Uterus (tissue), 4 donors: ENCODE measurements at places on chromosomes 7 and 10.

GRCh38 chr7:127322832-127323493 is 69.5 kb downstream of the ZNF800 start:
- no peak for DNase-seq

DNA sequence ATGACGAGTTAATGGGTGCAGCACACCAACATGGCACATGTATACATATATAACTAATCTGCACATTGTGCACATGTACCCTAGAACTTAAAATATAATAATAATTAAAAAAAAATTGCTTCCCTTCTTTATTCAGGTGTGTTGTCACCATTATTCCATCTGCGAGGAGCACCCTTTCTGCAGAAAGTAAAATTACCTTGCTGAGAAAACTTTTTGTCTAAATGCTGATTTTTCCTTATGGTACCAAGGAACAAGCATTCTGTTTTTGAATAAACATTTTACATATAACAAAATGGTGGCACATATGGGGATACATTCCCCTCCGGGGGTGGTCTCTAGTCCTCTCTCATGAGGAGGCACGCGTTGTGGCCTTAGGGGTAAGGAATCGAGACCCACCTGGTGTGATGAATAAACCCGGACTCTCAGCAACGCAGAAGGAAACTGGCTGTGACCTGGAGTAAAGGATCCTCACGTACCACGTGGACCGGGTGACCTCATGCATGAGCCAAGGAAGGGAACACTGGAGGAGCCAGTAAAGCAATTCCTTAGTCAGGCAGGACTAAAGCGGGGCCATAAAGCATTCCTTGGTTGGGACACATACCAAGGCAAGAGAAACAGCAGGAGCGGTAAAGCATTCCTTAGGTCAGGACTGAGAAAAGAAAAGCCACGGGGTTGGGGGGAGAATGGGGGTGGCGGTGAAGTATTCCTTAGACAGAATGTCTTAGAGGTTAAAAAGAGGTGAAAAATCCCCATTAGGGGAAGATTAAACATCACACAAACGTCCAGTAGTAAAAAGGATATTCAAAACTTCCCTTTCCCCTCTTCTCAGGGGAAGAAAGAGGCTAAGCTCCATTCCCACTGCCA is 20.8 kb upstream of the OPTN start:
- no peak for DNase-seq

DNA sequence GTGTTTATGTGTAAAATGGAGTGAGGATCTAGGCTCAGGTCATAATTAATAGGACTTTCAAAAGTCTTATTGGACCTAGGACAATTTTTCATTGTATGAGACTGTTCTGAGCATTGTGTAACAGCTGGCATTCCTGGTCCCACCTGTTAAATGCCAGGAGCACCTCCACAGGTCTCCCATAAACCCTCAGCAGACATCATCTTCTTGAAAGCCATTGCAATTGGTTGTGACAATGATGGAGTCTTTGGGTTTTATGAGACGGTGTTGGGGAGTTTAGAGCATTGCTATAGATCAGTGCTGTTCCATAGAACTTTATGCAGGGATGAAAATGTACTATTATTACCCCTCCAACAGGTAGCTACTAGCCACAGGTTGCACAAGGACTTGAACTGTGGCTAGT is 108.9 kb downstream of the ORC5 start:
- no peak for DNase-seq

- DNase-seq: no peak
Measured at GRCh38 chr10:125284875-125285597, 124.7 kb upstream of the CTBP2 start.

GRCh38 chr7:22640269-22640668 is 86.7 kb upstream of the IL6 start:
- DNase-seq: no peak

DNA sequence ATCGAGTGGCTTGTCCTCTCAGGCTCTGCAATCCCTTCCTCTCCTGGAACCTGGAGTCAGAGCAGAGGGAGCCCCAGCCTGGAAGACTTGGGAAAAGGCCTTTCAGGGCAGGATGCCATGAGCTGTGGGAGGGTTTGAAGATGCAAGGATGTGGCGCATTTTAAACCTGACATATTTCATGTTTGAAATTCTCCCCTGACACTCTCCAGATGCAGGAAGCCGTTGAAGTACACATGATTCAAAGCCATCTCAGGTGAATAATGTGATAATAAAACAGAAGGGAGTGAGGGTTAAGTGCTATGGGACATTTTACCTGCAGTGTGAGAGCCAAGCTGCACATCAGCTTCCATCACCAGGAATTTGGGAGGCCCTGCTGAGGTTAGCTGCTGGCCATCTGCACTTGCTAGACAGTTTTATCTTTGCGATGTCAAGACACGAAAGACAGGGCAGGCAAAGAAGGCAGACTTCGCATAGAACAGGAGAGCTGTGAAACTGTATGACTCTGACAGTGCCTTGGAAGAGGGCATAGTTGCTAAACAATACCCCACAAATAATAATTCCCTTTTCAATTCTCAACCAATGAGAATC is 159.1 kb upstream of the GDF10 start:
- peak; percentile 76 for DNase-seq

DNA sequence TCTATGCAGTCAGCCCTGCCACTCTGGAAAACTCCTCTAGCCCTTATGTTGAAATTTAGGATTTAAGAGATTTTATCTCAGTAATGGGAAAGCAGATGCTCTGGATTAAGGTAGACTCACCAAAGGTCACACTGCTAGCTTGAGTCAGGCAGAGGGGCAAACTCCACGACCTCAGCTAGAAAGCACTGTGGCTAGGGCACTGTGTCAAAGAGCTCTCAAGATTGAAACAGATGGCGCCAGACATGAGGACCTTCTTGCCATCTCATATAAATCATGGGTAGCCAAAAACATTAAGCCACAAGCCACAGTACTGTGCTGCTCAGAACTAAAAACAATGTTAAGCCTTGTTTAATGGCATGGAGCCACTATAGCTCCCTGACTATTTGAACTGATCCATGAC is 188.7 kb downstream of the DNAJC1 start:
- DNase-seq: no peak

- DNase-seq: no peak
Measured at GRCh38 chr10:35639021-35639727, 2.9 kb downstream of the FZD8 start.

DNA sequence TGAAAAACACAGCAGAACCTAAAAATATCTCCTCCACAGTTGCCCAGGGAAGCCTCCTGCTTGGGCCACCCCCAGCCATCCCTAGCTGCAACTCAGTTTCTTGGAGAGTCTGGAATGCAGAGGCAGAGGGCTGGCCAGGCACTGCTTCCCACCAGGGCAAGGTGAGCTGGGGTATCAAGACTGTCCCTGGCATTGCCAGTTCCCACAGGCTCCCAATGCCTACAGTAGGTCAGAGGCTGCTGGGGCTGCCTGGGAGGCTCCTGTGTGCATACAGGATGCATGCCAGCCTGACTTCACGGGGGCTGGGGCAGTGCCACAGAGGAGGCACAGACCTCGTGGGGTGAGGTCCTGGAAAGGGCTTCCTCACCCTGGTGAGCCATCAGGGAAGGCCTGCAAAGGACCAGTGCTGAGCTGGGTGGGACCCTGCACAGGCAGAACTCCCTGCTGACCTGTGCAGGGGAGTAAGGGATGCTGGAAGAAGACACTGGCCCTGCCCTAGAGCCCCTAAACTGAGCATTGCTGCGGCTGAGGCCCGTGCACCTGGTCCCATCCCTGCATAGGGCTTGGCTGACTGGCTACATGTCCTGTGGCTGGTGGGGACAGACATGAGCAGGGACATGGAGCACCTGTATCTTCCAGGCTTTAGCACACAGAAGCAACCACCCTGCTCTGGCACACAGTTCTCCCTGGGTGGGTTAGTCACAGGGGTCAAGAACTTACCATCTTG is 121.9 kb upstream of the RET start:
- DNase-seq: no peak

DNA sequence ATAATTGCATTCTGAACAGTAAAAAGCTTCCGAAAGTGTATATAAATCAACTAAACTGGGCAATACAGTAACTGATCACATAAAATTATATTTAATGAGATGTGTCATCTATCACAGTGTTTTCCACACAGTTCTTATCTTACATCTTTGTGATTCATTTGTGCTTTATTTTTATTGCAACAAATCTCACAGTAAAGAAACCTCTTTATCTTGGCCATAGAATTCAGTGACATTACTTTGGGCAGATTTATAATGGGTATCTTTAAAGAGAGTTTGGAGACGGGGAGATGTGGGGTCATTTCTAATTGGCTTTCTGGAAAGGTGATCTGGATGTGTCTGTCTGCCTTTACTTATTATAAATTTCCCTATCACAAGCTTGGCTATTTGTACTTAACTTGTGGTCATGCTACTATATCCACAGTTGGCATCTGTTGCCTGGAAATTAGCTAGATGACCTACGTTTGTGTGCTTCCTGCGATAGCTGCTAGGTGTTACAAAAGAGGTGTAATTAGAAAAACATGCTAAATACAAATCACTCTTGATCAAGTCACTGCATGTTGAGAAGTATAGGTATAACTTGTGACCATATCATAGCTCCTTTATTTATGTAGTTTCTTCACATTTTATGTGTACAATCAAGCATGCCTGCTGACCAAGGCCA is 123.8 kb downstream of the ARID5B start:
- DNase-seq: no peak

DNA sequence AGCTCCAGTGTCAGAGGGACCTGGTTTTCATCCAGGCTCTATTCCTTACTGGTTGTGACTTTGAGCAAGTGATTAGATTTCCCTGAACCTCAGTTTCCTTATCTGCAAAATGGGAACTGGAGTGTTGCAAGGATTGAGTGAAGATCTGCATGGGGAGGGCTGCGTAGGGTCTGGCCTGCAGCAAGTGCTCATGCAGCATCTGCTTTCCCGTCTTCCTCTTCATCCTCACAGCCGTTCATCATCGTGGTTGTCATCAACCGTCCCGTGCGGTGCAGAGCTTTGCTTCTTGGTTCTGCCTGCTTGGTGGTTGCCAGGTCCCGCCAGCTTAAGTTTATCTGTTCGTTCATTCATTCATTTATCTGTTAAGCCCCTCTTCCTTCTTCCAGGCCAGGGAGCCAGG is 135.0 kb downstream of the GRK5 start:
- DNase-seq: no peak

GRCh38 chr10:44713307-44713706 is 197.8 kb upstream of the TMEM72 start:
- no peak for DNase-seq

- DNase-seq: no peak
Measured at GRCh38 chr7:92325858-92326257, 80.1 kb downstream of the ANKIB1 start.

- no peak for DNase-seq
Measured at GRCh38 chr10:35005868-35006267, 84.3 kb downstream of the CUL2 start.

DNA sequence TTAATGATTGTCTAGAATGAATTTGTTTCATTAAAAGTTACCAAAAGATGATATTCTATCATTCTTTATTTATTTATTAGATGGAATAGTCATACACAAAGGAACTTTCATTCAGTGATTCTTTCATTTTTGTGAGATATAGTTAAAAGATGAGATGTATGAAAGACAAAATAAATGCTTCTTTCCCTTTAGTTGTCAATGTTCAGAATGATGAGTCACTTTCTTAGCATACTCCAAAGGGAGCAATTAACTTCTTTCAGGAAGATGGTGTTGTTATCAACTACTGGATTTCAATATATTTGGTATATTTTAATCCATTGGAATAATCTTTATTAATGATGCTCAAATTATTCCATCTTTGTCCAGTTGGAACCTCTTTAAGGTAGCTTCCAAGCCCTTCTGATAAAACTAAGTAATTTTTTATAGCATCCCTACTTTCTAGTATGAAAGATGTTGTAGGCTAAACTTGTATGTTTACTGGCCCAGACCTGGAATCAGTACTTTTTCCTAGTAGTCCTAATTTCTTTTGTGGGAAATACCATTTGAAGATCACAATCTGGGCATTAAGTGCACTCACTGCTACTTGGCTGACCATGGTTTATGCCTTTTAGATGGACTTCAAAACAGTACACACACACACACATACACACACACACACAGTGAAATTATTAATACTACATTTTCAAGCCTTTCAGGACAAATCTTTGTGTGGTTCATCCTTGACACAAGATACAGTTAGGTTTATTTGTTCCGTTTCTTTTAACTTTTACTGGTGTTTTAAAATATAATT is 2.5 kb downstream of the GIMAP7 start:
- no peak for DNase-seq

DNA sequence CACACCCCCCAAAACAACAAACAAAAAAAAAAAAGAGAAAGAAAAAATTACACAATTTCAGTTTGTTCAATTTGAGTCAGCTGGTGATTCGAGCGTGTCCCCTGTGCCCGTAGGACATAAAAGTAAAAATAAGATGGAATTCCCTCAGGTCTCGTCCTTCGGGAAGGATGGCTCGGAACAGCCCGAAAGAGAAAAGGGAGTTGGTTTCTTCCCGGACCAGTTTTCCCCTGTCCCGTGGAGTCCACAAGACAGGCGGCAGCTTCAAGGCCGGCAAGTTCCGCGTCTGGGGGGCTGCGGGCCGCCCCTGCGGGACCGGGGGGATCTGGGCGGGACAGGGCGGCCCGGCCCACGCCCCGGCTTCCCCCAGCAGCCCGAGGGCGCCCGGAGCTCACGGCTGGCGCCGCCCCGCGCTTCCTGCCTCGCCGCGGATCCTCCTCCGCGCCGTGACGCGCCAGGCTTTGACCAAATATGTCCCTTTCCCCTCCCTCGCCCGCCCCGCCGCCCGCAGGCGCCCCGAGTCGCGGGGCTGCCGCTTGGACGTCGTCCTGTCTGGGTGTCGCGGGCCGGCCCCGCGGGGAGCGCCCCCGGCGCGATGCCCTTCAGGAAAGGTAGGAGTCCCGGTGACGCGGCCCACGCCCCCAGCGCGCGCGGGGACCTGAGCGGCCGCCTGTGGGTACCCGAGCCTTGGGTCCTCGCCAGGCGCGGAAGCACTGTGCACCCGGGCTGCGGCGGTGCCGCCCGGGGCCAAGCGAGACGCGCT is 55.8 kb downstream of the RBM17 start:
- DNase-seq: peak; percentile 90

DNA sequence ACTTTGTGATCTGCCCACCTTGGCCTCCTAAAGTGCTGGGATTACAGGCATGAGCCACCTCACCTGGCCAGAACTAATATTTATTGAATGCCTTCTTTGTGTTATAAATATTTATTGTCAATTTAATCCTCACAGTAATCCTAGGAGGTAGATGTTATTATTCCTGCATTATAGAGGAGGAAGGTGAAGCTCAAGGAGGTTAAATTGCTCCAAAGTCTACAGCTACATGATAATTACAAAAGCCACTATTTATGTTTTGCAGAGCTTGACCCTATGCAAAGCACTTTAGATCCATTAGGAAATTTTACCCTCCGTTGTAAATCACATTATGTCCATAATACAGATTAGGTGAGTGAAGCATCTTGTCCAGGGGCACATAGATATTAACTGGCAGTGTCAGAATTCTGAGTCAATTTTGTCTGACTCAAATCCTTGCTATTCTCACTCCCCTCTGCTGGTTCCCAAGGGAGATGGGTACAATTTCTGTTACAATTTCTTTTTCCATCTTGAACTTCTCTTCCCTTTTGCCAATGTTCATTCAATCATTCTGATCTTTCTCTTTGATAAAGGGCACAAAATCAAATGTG is 25.7 kb upstream of the CDK14 start:
- DNase-seq: no peak
